ENCODE measurements at places on chromosomes 5 and 9.

DNA sequence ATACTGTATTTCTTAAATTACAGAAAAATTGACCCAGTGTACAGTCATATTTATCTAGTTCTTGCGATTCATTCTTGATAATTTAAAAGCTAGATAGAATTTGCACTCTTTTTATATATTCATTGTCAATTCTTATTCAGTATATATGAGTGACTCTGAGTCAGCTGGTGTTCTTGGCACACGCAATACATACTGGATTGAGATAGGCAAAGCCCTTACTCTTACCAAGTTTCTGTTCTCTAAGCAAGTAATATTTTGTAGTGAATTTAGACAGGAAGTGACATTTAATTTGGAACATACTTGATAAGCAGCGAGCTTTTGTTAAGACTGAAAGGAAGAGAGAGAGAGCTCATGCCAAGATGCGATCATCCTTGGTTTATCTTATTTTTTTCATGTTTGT, 57.7 kb downstream of the GPBP1 start:
- peak; percentile 8 for DNase-seq

DNA sequence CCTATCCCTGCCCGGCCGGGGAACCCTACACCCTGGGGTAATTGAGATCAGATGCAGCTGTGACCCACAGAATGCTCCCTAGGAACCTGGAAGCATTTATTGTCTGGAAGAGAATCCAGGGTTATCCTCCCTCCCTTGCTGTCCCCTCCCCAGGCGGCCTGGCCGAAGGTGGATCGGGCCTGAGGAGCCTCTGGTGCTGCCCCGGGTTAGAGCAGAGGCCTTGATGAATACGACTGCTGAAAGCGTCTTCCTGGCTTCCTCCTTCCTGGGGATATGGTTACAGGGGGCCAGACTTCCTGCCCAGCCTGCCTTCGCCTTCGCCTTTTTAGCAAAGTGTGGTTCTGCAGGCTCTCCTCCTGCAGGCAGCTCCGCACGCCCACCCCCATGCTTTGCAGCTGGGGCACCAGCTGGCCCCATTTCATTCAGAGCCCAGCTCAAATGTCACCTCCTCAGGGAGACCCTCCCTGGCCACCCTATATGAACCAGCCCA, 22.5 kb upstream of the PTGS1 start:
- no peak for DNase-seq

DNA sequence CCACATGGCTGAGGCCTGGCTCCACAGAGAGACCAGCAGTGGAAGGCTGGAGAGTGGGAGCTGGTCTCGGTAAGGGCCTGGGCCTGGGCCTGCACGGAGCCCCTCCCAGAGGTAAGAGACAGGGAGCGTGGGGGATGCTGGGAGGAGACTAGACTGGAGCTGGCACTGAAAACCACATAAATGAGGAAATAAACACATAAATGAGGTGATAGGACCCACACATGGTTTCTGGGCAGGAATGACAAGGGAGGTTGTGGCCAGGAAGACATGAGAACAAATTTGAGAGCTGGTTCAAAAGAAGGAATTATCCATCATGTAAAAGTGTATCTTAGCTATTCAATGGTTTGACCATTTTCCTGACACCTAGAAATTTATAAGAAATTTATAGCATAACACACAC, 451.7 kb upstream of the DAP start:
- no peak for DNase-seq

GRCh38 chr5:71932655-71933338, 174.5 kb upstream of the MAP1B start:
- peak; percentile 84 for DNase-seq

DNA sequence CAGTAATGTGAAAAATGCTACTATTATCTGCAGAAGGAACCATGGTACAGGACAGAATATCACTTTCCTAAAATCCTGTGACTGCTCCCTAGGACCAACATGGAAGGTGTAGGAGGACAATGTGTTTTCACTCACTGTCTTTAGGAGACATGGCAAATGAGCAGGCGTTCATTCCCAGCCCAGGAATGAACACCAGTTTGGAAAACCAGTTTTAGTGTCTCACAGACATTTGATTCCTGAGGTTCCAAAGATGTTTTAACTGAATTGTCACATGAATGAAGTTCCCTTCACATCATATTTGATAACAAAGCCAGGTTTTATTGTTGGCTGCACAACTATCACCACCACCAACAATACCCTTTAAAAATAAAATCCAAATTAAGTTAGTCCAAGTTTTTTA, 178.2 kb downstream of the ENC1 start:
- no peak for DNase-seq

- no peak for DNase-seq
Measured at GRCh38 chr9:135704483-135704882, 2.5 kb downstream of the KCNT1 start.

DNA sequence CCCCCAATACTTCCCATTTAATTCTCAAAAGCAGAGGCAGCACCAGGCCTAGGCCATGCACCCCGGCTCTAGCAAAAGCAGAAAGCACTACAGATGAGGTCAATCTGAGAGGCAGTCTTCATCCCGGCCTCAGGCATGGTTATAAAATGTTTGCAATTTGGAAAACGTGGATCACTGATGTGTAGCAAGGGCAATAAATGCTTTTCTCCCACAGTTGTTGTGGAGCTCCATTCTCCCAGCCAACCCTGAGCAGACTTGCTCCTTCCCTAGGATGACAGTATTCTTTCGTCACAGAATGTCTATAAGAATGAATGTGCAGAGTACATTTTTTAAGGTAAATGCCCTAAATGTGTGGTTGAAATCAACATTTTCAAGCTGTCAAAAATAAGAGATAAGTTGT, 157.3 kb upstream of the DAPK1 start:
- no peak for DNase-seq

- no peak for DNase-seq
Measured at GRCh38 chr5:149493316-149493715, 57.9 kb downstream of the CSNK1A1 start.

- no peak for DNase-seq
Measured at GRCh38 chr5:145027286-145027685, 807.9 kb downstream of the PRELID2 start.

- DNase-seq = peak; percentile 47
Measured at GRCh38 chr5:135245521-135246499, 153.2 kb downstream of the MACROH2A1 start.

- DNase-seq = no peak
Measured at GRCh38 chr5:148735301-148735835, 81.0 kb upstream of the HTR4 start.

GRCh38 chr9:87263291-87263690, 234.4 kb upstream of the DAPK1 start:
- no peak for DNase-seq

GRCh38 chr5:33549982-33550567, 109.3 kb downstream of the TARS1 start:
- no peak for DNase-seq

DNA sequence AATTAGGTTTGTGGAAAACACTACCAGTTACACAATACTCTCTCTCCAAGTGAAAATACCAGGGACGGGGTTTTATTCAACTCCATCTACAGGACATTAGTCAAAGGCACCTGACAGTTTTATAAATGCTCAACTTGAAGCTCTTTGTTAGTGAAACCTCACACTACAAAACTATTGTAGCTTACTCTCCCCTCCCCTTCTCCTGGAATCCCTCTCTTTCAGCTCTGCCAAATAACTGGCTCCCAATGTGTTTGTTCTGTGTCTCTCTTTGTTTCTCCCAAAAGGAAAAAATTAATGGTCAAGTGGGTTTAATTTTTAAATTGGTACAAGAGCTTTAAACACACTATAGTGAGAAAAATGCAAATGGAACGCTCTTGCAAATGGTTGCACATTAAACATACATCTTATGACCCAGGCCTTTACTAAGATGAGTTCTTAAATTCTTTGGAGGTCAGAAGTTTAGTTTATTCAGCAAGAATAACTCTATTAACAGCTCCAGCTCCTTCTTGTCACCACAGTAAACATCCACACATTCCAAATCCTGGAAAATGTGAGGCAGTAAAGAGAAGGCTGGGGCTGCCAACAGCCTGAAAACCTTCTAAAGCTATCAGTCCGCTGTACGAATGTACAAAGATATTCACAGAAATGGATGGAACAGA, 48.4 kb downstream of the ZNF608 start:
- no peak for DNase-seq

- no peak for DNase-seq
Measured at GRCh38 chr5:140988608-140989007, 22.3 kb downstream of the PCDHAC2 start.

GRCh38 chr5:54944364-54944763, 41.0 kb downstream of the ESM1 start:
- DNase-seq = peak; percentile 30

DNA sequence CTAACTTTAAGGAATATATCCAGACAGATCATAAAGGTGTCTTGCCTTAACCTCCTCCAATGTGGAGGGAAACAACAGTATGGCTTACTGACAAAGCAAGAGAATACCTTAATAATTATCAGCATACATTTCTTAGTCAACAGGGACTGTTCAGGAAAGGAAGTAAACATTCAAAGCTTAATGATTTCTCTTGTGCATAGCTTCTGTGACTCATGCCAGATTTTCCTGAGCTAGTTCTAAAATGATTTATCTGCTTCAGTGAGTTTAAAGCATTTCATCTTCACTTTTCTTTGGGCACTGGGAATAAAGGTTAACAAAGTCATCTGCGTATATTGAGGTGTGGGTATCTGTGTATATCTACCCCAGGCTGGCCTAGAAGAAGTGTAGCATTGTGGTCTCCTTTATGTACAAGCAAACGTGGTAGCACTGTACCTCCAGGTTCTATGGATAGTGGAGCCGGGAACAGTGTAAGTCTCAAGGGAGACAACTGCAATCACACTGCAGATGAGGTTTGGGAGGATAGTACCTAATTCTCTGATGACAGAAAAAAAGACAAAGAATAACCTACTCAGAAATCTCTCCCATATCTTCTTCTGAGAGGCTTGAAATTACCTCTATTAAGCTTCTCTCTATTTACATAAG, 284.1 kb downstream of the HCN1 start:
- no peak for DNase-seq

DNA sequence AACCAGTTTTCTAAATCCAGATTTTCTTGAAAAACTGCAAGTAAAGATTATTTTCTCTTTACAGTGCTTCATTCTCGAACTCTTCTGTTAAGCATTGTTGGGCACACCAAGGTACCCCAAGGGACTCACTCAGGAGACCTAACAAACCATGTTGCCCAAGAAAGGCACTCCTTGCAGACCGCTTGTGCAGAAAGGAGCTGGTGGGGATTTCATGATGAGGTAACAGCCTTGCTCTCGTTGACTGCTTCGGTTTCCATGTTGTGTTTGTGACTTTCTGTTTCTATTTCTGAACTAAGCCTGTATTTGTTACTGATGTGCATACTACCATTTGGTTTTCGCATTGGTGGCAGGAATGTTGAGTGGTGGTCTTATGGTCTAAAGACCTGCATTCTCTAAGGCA, 266.6 kb upstream of the DAP start:
- no peak for DNase-seq

- DNase-seq = no peak
Measured at GRCh38 chr9:133512253-133513213, 12.2 kb downstream of the MYMK start.

GRCh38 chr5:128062172-128062746, 21.3 kb upstream of the SLC12A2 start:
- DNase-seq = no peak

DNA sequence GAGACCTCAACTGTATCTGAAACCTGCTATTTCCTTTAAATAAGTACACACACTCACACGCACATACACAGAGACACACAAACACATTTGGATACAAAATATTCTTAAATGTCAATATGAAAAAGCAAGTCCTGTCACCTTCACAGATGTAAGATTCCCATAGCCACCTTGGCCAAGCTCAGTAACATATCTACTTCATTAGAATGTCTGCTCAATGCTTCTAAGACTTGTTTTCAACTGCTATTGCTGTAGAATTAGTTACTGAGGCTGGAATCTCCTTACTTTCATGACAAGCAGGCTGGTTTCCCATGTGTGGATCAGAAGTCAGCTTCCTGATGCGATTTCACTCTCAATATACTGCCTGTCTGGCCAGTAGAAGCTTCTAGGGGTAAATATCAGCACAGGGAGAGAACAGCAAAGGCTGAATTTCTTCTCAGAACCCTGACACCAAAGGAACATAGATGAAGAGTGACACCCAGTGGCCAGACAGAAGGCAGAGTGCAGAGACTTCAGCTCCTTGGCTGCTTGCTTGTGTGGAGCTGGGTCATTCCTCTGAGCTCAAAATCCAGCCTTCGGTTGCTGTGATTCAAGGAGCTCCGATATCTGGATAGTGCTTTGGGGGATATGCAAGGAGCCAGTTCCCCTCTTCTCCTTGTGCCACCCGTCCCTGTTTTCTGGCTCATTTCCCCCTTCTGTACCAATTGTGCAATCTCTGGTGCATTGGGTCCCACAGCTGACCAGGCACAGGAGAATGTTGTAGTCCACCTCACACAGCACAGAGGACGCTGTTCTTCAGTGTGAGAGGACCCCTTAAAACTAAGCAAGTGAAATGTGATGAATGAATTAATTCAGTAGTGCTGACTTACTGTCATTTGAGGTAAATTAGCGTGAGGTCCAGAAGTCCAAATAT, 26.6 kb upstream of the ABLIM3 start:
- peak; percentile 80 for DNase-seq

DNA sequence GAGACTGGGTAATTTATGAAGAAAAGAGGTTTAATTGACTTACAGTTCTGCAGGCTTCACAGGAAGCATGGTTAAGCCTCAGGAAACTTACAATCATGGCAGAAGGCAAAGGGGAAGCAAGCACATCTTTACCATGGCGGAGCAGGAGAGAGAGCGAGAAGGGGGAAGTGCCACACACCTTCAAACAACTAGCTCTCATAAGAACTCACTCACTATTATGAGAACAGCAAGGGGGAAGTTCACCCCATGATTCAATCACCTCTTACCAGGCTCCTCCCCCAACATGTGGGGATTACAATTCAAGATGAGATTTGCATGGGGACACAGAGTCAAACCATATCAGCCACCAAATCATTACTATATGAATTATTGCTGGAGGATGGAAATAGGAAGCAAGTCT, 30.3 kb upstream of the STX17 start:
- no peak for DNase-seq
